ENCODE measurements at places on chromosomes 5 and 9.

DNA sequence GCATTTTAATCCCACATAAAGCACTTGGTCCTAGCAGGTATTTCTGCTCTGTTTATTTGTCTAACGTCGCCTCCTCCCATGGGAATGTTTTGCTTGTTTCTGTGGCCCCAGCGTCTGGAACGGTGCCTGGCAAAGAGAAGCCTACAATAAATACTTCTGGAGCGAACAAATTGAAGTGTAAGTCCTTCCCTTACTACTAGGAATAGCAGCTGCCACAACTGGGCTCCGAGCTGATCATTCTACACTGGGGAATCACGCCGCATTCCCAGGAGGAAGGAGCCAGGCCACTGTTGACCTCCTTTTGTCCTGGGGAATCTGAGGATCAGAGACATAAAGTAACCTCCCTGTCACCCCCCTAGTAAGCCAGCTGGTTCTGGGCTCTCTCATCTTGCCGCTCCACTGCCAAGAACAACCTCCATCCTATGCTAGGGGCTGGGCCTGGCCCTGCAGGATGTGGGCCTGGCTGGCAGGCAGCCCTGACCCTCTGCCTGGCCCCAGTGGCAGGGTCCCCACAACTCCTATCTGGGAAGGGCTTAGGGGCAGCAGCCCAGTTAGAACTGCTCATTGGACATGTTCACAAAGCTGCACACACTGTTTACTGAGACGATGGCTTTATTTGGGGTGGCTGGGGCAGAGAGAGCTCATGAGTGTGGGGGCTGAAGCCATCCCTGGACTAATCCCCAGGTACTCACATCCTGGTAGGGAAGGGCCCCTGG is 82.8 kb downstream of the GTF3C4 start:
- DNase-seq: no peak

DNA sequence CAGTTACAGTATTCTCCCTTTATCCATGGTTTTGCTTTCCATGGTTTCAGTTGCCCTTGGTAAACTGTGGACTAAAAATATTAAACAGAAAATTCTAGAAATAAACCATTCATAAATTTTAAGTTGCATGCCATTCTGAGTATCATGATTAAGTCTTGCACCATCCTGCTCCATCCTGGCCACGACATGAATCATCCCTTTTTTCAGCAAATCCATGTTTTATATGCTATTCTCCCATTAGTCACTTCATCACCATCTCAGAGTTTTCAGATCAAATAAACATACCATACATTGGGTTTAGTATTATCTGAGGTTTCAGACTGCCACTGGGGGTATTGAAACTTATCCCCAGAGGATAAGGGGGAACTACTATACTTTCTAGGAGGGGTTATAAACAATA is 234.4 kb upstream of the ATP10B start:
- no peak for DNase-seq

DNA sequence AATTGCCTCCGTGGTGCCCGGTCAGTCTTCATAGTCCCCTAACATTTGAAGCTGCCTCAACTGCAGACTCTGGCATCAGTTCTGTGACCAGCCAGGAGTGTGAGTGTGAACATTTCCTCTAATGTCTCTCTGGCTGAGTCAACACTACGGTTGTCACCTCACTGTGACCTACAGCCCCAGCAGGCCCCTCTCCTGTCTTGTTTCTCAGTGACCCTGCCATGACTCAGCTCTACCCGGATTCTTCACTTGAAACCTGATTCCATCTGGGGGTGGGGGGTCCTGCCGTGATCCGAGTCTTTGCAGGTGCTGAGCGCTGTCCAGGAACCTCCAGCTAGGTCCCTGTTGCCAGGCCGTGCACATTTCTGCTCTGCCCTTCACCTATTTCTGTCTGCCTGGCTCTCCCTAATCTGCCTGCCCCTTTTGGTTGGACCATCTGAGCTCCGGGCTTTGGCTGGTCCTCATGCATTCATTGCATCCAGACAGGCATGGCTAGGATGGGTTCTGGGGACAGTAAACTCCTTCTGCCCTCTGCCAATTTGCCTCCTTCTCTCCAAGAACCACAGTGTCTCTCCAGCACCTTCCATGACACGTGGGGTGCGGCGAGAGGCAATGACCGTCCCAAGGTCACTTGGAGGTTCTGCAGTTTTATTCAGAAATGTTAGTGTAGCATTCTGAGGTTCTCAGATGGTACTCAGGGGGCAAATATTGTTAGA is 24.2 kb downstream of the STC2 start:
- DNase-seq: no peak

GRCh38 chr9:128093011-128093410 is 25.0 kb downstream of the SLC25A25 start:
- peak; percentile 44 for DNase-seq

- DNase-seq: no peak
These were observed 75.9 kb downstream of the RXRA start for GRCh38 chr9:134402182-134402581.

All from CD4-positive, alpha-beta T cell treated with Interleukin-6 for 4 hours (primary cell).